ENCODE measurements at places on chromosomes 12 and 14. TPM values are rescaled to one million over a fixed set of nuclear protein-coding genes. Genes with fewer than 3 reads are reported as not detected.
A peak's percentile ranks its signal among the peaks of the same experiment; 100 is the strongest.

DNA sequence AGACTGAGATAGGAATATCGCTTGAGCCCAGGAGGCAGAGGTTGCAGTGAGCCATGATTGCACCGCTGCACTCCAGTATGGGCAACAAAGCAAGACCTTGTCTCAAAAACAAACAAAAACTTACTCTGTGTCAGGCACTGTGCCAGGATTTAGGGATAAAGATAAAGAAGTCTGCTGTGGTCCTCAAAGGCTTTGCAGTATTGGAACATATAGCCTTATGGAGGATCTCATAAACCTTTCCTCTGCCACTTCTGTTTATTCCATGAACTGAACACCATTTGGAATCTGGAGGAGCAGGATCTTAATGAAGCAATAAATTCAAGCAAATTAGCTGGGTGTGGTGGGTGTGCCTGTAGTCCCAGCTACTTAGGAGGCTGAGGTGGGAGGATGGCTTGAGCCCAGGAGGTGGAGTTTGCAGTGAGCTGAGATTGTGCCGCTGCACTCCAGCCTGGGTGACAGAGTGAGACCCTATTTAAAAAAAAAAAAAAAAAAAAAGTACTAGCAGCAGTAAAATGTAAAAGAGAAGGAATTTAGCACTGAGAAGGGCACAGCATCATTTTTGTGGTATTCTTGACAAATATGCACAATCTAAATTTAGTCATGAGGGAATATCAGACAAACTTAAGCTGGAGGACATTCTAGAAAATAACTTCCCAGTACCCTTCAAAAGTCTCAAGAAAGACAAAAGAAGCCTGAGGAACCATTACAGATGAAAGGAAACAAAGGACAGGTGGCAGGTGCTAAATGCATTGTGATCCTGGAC lies 27.1 kb downstream of the BMAL2 start:
- DNase-seq, result no peak
- no peaks in the 10 kb centered on the region for H3K4me1 ChIP-seq
- H3K27me3 ChIP-seq, result no peaks in the 10 kb centered on the region

Gene TCL1A
- total RNA-seq, result not detected

DNA sequence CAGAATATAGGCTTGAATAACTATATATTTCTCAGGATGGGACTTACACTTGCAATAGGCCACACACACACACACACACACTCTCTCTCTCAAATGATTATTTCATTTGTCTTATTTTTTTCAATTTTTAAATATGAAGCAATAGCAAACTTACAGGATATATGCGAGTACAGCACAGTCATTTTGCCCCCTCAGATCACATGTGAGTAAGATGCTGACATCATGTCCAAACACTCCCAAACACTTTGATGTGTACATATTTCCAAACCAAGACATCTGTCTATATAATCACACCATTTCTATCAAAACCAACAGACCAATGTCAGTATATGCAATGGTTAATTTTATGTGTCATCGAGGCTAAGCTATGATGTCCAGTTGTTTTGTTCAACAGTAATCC lies 1535.9 kb upstream of the FLRT2 start:
- H3K27me3 ChIP-seq, result no peaks in the 10 kb centered on the region
- H3K27ac ChIP-seq, result no peak overlapping the region
- H3K4me1 ChIP-seq, result peaks cover 16% of the 10 kb centered on the region
- peak; percentile 18 for DNase-seq

GRCh38 chr12:116411977-116412376 lies 134.5 kb upstream of the MED13L start:
- no peak for DNase-seq
- H3K4me3 ChIP-seq, result no peak overlapping the region
- H3K27ac ChIP-seq, result no peak overlapping the region

DNA sequence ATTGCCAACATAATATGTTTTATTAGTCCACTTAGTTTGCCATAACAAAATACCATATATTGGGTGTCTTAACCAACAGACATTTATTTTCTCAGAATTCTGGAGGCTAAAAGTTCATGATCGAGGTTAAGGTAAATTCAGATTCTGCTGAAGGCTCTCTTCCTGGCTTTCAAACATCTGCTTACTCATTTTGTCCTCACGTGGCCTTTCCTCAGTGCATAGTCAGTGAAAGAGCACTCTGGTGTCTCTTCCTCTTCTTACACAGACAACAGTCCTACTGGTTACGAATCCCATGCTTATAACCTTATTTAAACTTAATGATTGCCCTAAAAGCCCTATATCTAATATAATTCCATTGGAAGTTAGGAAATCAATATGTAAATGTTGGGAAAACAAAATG lies 479.7 kb downstream of the FSCB start:
- H3K4me1 ChIP-seq, result peaks cover 18% of the 10 kb centered on the region
- H3K4me3 ChIP-seq, result no peak overlapping the region
- H3K27ac ChIP-seq, result no peak overlapping the region
- H3K27me3 ChIP-seq, result no peaks in the 10 kb centered on the region
- DNase-seq, result no peak
- no peaks in the 10 kb centered on the region for H3K36me3 ChIP-seq

DNA sequence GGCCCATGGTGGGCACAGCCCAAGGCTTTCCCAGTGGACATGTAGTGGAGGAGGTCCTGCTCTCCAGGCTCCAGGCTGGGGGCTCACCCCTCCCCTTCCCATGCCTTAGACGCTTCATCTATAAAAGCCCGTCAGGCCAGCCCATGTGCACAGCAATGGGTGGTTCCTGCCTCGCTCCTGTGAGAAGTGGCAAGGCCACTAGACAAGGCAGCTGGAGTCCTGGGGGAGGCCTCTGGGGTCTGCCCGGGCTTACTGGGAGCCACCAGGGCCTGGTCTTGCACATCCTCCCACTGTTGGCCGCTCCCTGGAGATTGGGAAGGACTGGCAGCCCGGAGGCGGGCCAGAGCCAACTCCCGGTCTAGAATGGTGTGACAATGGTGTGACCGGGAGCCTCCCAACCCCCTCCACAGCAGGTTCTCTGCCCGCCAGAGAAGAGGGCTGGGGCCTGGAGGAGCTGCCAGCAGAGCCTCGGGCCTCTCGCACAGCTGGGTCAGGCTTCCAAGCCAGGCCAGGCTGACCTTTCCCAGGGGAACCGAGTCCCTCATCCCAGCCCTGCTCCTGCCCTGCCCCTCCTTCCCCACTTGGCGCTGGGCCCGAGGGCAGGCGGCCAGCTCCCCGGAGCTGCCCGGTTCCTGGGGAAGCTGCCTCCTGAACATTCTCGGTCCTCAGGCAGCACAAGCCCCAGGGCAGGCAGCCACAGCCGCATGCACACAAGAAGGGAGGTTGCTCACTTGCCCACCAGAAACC lies 97.9 kb downstream of the RFLNA start:
- no peak overlapping the region for H3K27ac ChIP-seq
- H3K27me3 ChIP-seq, result no peaks in the 10 kb centered on the region
- no peak overlapping the region for H3K4me3 ChIP-seq
- peaks cover 20% of the 10 kb centered on the region for H3K4me1 ChIP-seq

GRCh38 chr12:32618115-32618514 lies 61.0 kb upstream of the DNM1L start:
- peaks cover 27% of the 10 kb centered on the region for H3K36me3 ChIP-seq
- H3K27me3 ChIP-seq, result no peaks in the 10 kb centered on the region
- DNase-seq, result no peak
- no peaks in the 10 kb centered on the region for H3K4me1 ChIP-seq
- H3K4me3 ChIP-seq, result no peak overlapping the region

DNA sequence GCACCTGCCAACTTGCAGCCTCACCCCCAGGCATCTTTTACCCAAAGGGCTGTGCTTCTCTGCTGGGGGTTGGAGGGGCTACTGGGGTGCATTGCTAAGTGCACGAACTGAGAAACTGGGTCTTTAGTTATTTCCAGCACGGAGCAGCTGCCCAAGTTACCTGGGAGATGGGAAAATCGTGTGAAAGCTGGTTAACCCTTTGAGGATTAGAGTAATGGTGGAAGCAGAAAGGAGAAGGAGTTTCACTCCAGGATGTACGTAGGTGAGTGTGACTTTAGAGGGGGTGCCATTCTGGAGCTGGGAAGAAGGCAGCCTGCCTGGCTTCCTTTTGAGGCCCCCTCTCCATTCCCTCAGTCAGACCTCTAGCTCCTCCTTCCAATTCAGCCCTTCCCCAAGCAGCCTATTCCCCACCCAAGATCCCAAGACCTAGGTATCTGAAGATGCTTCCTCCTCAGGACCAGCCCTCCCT lies 1.0 kb upstream of the ADCY6 start:
- H3K27ac ChIP-seq, result peak overlapping the region; percentile 95
- H3K36me3 ChIP-seq, result no peaks in the 10 kb centered on the region
- H3K27me3 ChIP-seq, result no peaks in the 10 kb centered on the region
- DNase-seq, result no peak
- peak overlapping the region; percentile 86 for H3K4me3 ChIP-seq

DNA sequence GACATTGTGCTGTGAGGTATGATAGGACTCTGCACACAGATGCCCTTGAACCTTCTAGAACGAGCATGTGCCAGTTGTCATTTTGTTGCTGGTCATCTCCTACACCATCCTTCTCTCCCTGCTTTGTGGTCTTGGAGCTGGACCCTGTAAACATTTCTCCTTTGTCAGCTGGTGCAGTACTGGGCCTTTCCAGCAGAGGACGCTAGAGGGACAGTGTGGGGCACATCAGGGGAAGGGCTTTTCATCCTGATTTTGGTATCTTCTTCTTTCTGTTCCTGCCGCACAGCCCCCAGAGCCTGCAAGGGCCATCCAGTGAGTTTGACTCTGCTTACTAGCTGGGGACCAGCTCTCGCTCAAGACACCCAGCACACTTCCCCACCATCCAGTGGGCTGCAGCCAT lies 484.6 kb downstream of the AACS start:
- no peaks in the 10 kb centered on the region for H3K36me3 ChIP-seq
- no peak overlapping the region for H3K4me3 ChIP-seq
- H3K27me3 ChIP-seq, result no peaks in the 10 kb centered on the region
